ENCODE measurements at places on chromosomes 5 and 9. TPM values are rescaled to one million over a fixed set of nuclear protein-coding genes. Genes with fewer than 3 reads are reported as not detected.

DNA sequence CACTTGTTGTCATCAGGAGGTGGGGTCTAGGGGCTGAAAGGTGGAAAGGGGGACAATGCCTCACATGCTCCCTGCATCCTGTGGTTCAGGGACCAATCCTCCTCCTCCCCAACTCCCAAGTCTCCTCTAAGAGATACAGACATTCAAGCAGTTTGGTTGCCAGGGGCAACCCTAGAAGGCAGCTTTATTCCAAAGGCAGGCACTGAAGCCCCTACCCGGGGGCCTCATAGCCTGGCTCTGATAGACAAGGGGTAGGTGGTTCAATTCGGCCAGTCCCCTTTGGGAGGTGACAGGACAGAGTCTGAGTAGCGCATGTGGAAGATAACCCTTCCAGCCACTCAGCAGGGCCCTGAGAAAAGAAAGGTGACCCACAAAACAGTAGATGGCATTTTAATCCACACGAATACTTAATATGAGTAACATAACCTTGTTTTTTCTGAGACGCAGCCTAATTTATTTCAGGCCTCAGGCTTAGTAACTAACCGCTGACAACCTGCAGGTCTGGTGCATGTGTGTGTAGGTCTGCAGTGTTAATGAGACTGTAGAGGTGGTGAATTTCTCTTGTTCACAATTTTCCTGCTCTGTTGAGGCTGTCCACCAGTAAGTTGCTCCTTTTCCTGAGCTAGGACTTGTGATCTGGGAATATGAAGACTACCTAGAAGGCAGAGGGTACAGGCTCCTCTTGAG is 31.3 kb upstream of the HSPA9 start:
- no peak for DNase-seq

- DNase-seq: no peak
These were observed 15.7 kb upstream of the AQP7 start for GRCh38 chr9:33418090-33418489.

The SPARC gene
- total RNA-seq: 8.6 TPM

GRCh38 chr9:87714819-87715218 is 11.1 kb upstream of the CTSL start:
- no peak for DNase-seq

The PLPP7 gene
- total RNA-seq: 0.13 TPM

DNA sequence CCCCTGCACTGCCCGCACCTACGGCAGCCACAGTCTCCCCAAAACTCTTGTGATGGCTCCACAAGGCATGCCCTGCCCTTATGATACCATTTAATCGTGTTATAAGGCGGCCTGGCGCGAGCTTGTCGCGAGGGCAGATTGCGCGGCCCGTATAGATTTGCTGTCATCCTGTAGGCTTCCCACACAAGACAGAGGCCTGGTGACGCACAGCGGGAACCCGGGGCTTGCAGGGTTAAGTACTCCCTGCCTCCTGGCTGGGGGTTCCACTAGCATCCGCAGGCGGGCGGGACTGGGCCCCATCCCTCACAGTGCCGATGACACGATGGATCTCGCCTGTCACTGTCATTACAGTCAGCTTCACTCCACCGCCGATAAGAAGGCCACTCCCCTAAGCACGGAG is 364.9 kb upstream of the IRX2 start:
- DNase-seq: no peak

The PCDHA11 gene
- total RNA-seq: not detected

GRCh38 chr5:56346741-56347535 is 113.8 kb upstream of the ANKRD55 start:
- DNase-seq: no peak

DNA sequence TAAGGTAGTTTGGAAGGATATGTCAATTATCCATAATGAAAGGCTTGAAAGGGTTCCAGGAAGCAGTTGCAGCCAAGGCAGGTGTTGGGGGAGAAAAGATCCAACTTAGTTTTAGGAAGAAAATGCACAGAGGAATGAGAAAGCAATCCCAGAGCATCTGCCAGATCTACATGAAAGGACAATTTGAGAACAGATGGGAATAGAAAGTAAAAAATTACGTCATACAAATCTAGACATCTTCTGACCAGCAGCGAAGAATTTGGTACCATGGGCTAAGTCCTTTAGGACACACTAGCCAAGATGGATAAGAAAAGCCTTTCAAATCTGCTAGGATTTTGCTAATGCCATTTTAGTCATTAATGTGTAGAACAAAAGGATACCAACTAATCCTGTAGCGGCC is 244.1 kb upstream of the PRR16 start:
- DNase-seq: no peak

The C8G gene
- 1.7 TPM for total RNA-seq

The ACTBL2 gene
- not detected for total RNA-seq

DNA sequence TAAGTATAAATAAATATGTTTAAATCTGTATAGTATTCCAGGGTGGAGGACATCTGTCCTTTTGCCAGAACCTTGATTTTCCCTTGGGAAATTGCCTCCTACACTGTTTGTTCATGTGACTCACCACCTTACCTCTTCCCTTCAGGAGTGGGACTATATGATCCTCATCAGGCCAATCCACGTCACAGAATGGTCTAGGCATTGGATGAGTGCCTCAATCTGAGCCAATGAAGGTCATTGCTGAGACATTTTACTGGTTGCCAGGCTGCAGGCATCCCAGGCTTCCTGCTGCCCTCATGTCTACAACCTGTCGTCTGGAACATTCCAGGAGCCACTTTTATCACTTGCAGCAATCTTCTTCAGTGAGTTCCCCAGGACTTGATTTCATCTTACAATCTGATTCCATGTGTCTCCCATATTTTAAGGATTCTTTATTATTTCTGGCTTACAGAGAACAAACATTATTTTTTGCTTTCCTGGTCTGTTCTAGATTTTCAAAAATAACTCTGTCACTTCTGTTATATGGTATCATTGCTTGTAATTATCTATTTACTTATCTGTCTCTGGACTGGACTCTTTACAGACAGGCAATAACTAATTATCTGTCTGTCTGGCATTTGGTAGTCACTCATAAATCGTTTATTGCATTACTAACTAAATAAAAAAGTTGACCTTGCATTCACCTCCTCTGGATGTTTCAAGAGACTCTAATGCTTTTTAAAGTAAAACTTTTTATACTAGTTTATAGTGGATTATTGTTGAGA is 107.3 kb upstream of the APC start:
- DNase-seq: no peak

The ZNF300 gene
- 2.5 TPM for total RNA-seq

DNA sequence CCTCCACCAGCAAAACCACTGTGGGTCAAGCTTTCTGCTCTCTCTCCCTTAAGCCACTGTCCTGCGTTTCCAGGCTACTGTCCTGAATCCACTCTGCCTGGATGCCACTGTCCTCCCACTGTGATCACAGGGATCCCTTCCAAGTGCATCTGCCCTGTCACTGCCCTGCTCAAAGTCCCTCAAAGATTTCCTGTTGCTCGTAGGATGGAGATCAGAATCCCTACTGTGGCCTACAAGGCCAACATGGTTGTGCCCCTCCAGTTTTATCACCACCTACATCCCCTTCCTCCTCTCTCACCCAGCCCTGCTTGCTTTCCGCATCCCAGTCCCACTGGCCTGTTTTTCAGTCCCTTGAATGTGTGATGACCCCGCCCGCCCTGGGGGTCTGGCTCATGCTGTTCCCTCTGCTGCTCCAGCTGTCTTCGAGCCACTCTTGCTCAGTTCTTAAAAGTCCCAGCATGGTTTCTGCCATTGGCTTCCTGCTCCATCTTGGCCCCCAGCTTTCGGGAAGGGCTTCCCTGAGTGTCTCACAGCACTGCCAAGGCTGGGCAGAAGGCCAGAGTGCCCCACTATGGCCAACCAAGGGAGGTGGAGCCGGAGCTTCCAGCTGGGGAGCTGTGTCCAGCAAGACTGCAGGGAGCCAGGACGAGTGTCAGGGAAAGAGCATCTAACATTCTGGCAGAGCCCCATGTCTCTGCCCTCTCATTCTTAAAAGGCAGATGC is 12.9 kb upstream of the FRRS1L start:
- DNase-seq: no peak

The PHYHD1 gene
- 0.70 TPM for total RNA-seq

GRCh38 chr5:67059744-67060490 is 136.7 kb downstream of the CD180 start:
- DNase-seq: no peak

DNA sequence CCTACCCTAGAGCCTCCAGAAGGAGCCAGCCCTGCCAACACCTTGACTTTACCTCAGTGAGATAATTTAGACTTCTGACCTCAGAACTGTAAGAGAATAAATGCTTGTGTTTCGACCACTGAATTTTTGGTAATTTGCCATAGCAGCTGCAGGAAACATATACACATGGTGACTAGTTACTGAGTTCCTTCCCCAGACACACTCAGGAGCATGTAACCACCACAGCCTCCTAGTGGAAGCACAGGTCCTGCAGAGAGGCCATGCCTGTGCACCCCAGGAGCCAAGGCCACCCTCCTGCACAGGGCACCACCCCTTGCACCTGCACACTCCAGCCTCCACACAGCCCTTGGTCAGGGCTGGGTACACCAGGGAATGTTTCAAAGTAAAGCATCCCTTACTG is 7.6 kb upstream of the CAMSAP1 start:
- DNase-seq: no peak

The OR2Y1 gene
- total RNA-seq: not detected

The POU5F2 gene
- total RNA-seq: 1.5 TPM

GRCh38 chr5:1750469-1750868 is 49.2 kb downstream of the MRPL36 start:
- no peak for DNase-seq

- DNase-seq: no peak
These were observed 47.8 kb upstream of the SNX2 start for GRCh38 chr5:122727112-122727541.

DNA sequence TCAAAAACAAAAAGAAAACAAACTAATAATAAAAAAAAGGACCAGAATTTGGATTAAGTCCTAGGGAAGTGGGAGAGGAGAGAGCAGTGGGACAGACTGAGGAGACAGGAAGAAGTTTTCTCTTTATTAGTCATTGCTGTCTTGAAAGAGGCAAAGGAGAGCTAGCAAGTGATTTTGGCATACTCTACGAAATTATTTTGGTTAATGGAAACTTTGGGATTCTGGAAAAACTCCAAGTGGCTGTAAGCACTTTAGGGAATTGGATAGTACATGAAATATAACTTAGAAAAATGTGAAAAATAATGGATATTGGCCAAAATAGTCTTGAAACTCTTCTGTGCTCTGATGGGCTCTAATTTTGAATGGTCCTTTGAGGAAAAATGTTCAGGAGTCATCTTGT is 1641.8 kb upstream of the WWC1 start:
- no peak for DNase-seq

GRCh38 chr9:15021146-15021545 is 110.9 kb upstream of the FREM1 start:
- DNase-seq: no peak

DNA sequence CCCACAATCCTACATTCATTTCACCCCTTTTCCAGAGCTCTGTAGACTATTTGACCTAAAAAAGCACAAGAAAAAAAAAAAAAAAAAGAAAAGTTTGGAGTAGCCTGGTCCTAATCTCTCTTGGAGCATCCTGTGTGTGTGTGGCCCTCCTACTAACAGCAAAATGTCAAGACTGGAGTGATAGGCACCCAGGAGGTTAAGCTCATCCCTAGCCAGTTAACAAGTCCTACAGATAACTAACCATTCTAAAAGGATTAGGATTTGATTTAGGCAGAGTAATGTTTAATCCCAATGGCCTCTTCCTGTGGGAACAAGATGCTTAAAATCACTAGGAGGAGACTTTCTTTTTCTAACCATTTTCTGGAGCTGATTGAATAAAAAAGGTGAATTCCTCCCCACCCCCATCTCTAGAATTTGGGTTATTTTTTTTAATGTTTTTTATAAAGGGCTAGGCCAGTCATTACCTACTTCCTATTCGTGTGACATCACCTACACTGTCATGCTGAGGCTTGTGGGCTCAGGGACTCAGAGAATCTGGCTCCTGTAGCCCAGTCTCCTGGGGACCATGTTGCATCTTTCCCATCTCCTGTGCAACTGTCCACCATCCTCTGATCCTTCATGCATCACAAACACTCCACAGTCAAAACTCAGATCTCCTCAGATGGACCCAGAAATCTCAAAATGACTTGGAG is 43.2 kb upstream of the NR3C1 start:
- no peak for DNase-seq

The PCDHB6 gene
- total RNA-seq: not detected

The PCDHGA9 gene
- 0.26 TPM for total RNA-seq

- DNase-seq: no peak
These were observed 195.0 kb downstream of the MSX2 start for GRCh38 chr5:174919351-174919750.

The LRRC70 gene
- total RNA-seq: 4.5 TPM

GRCh38 chr5:136215812-136216211 is 22.9 kb upstream of the SMIM32 start:
- DNase-seq: no peak

- DNase-seq: no peak
These were observed 289.9 kb downstream of the FAM170A start for GRCh38 chr5:119919279-119919678.

The FRRS1L gene
- total RNA-seq: 0.03 TPM

DNA sequence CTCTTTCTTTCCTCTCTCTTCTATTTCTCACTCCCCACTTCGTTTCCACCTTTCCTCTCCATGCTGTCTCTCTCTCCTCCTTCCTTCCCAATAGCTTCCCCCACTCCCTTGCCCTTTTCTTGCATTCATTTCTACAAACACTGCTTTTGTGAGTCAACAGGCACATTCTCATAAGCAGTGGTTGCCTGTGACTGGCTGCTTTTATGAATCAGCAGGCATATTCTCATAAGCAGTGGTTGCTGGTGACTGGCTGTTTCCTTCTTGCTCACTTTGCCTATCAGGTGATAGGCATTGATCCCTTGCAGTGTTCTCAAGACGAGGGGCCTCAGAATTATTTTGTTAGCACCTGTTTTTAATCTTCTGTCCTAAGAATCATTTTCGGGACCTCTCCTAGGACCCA is 116.1 kb upstream of the ACTBL2 start:
- no peak for DNase-seq

GRCh38 chr5:149852641-149853330 is 91.8 kb downstream of the PDE6A start:
- DNase-seq: peak; percentile 17
